ENCODE measurements at places on chromosomes 6 and 20.
A peak's percentile ranks its signal among the peaks of the same experiment; 100 is the strongest.

GRCh38 chr20:59678951-59679350, 74.6 kb downstream of the PHACTR3 start:
- no peak for DNase-seq

DNA sequence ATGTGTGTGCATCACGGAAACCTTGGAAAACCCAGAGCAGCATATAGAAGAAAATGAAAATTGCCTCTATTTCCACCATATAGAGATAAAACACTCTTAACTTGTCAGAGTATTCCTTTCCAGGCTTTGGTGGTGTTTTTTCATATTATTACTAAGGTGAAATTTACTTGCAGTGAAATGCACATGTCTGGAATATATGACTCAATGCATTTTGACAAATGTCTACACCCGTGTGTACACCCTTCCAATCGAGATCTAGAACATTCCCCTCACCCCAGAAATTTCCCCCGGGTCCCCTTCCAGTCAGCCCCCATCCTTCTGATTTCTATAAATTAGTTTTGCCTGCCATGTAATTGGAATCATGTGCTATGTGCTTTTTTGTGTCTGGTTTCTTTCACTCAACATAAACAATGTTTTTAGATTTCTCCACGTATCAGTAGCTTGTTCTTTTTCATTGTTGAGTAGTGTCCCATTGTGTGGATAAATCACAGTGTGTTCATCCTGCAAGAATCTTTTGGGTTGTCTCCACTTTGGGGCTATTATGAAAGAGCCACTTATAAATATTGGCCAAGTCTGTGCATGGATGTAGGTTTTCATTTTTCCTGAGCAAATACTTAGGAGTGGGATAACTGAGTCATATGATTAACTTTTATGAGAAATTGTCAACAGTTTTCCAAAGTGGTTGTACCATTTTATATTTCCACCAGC, 19.9 kb upstream of the PREX1 start:
- DNase-seq, result no peak

- no peak for DNase-seq
Measured at GRCh38 chr6:112764377-112764776, 417.2 kb downstream of the RFPL4B start.

DNA sequence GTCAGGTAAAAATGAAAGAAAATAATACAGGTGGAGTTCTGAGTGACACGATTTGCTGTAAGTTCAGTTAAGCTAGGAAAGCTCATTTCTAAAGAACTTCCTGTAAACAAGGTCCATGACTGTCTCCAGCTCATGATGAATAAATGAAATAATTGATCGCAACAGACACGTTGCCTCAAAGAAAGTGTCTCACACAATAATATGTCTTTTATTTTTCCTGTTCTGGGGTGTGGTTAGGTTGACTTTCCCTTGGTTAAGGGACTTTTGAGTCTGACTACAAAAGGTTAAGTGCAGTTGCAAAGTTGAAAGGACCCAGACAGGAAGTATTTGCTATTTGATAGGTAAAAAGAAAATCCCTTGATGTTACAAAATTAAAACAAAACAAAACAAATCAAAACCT, 304.2 kb upstream of the PRDM1 start:
- no peak for DNase-seq

GRCh38 chr6:122673343-122673961, 63.2 kb downstream of the PKIB start:
- DNase-seq, result no peak

GRCh38 chr20:57622201-57622570, 2.0 kb upstream of the ZBP1 start:
- no peak for DNase-seq

DNA sequence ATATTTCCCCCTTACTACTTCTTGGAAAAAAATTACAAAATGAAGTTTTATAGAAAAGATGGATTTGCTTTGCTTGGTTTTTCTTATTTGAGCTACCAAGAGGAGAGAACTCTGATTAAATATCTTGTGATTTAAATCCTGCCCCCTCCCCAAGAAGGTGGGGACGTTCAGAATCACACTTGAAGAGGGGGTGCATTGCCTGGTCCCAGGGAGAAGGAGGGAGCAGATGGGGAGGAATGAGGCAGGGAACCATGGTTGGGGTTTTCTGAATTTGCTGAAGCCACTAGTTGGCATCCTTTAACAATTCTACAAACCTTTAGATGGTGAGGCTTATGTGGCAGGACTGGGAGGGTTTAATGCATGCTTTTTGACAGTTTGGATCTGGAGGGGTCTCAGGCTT, 5.5 kb downstream of the PCK1 start:
- DNase-seq, result no peak

GRCh38 chr6:119985952-119986736, 636.6 kb upstream of the MAN1A1 start:
- no peak for DNase-seq

GRCh38 chr6:19086480-19086879, 699.3 kb downstream of the RNF144B start:
- no peak for DNase-seq

- DNase-seq, result no peak
Measured at GRCh38 chr6:105449756-105450390, 47.0 kb upstream of the PREP start.

DNA sequence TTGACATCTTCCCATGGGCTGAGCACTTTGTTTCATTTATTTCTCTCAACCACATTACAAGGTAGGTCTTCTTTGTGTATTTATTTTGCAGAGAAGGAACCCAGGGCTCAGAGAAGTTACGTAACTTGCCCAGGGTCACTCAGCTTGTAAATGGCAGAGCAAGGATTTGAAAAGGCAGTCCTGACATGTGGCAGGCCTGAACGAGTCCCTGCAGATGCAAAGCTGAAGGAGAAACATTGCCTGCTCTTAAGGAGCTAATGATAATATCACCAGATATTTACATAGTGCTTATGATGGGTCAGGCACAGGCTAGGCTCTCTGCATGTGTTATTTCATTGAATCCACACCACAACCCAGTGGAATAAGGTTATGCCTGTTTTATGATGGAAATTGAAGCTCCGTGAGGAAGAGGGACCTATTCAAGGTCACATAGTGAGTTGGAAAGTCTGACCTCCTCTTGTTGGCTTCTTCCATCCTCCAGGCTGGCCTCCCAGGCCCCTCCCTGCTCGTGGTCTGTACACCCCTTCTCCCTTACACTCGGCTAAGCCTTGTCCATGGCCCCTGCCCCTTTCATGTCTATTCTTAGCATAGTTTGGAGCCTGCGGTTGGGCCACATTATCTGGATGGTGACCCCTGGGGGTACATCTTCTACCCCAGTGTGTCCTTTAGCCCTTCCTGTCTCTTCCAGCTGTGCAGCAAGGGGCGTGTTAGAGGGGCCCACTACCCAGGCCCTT, 12.5 kb downstream of the MYH7B start:
- DNase-seq, result no peak

DNA sequence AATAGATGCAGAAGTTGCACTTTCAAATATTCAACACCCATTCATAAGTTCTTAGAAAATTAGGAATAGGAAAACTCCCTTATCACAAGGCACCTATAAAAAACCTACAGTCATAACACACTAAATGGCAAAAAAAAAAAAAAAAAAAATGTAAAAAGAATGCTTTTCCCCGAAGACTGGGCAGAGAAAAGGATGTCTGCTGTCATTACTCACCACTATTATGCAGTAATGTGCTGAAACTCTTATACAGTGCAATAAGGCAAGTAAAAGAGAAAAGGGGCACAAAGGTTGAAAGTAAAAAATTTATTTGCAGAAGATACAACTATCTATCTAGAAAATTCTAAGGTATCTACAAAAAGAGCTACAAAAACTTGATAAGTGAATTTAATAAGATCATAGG, 607.8 kb upstream of the ARID1B start:
- DNase-seq, result no peak

GRCh38 chr6:26311012-26311384, 54.0 kb upstream of the BTN3A2 start:
- peak; percentile 68 for DNase-seq

DNA sequence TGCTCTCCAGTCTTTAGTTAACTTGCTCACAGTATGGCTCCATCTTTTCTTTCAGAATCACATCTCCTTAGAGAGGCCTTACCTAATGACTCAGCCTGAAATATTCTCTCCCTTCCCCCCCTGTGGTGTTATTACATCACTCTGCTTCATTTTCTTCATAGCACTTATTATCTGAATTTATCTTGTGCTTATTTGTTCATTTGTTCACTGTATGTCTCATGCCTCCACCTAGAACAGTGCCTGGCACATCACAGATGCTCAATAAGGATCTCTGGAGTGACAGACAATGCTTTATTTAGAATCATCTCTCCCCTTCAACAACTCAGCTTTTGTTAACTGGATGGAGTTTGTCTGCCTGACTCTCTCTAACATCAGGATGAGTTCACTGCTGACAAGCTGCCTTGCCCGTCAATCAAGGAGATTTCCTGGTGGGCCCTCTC, 96.6 kb upstream of the MAN1A1 start:
- no peak for DNase-seq

- peak; percentile 27 for DNase-seq
Measured at GRCh38 chr20:38728911-38729642, 4.8 kb downstream of the SLC32A1 start.

DNA sequence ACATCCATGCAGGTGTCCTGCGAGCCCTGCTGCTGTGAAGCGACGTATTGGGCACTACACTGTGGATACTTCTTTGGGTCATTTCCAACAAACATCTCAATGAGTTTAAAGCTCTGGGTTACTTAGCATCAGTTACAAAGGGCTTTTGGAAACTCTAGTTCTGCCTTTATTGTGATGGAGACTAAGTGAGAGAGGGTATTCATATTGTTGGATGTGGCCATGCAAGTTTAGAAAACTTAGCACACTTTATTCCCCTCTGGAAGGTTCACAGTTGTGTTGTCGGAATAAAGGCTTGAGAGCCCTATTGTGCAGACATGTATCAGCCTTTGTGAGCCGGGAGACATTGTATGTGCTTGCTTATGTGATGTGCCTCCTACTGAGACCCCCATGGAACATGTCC, 22.1 kb downstream of the DUSP22 start:
- no peak for DNase-seq

GRCh38 chr6:10609038-10609437, 85.4 kb downstream of the C6orf52 start:
- DNase-seq, result no peak

GRCh38 chr20:57265336-57265996, 975 bp downstream of the BMP7 start:
- DNase-seq, result no peak

- no peak for DNase-seq
Measured at GRCh38 chr6:51105357-51105756, 286.7 kb downstream of the TFAP2B start.

DNA sequence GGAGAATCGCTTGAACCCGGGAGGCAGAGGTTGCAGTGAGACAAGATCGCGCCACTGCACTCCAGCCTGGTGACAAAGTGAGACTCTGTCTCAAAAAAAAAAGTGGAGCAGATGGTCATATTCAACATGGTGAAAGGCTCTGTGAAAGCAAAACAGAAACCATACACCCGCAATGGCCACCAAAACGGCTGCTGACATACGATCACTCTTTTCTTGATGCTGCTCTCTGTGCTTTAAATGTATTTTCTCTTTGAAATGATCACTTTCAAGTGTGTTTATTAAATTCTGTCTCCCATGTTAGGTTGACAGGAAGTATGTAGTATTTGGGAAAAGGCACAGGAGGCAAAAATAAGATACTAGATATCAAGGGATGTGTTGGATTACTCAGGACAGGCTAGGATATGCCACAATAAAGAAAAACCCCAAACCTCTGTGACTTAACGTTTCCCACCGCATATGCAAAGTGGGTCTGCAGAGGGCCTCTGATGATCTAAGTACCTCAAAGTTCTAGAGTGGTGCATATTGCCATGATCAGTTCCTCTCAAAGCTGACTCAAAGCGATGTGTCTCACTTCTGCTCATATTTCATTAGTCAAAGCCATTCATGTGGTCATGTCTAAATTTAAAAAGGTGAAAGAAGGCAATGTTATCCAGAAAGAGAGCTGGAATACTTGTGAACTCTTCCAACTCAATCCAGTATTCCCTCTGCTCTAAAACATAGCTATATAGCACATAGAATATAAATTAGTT, 155.1 kb upstream of the SOX4 start:
- peak; percentile 57 for DNase-seq

DNA sequence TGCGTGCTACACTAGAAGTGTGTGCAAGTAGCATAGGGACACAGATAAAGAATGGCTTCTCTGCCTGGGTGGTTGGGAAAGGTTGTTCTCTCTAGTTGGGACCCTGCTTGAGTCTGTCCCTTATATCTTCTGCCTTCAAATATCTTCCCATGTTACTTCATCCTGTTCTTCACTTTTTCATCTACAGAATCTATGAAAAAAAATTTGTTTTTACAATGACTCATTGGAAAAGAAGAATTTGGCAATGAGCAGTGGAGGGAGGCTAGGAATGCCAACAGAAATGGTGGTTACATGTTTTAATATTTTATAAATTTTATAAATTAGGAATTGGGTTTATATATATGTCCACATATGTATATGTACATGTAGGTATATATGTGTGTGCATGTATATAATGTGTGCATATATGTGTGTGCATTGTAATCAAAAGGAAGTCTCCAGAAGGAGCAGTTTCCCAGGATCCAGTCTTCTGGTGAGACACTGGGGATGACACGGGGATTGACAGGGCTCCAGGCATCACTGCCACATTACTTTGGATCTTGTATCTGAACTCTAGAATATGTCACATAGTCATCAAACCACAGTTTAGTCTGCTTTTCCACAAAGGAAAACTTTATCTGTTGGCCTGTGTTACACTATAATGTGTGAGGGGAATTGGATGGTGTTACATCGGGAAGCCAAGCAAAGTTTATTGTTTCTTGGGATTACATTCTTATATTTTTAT, 75.3 kb upstream of the RIPOR2 start:
- DNase-seq, result no peak

DNA sequence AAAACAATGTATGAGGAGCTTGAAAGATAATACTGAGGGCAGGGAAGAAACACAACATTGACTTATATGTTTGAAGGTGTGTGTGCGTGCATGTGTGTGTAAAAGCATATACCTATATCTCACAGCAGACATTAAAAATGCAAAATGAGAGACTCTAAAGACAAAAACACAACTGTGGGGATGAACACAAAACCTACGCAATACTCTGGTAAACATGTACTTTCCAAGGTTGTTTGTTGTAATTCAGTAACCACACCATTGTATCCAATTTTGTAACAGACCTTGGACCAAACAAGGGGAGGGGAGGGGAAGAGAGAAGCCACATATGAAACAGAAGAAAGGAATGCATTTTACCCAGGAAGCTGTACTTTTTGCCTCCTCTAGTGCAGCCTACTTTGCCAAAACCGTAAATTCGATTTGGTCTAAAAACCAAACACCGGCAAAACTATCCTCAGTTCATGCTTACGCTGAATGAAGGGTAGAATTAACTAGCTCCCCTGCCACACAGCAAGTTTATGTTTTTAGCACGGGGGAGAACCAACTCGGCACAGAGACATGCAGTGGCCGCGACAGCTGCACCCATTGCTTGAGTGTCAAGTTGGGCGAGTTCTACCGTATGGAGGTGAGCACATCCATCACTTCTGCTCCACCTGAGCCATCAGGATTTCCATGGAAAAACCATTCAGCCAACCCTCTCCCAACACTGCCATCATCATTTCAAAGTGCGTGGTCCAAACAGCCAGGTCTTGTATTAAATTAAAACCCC, 50.0 kb downstream of the CNKSR3 start:
- DNase-seq, result no peak

GRCh38 chr6:126535138-126535537, 195.2 kb downstream of the CENPW start:
- DNase-seq, result no peak
